ENCODE measurements at places on chromosomes 5 and 9. TPM values are rescaled to one million over a fixed set of nuclear protein-coding genes. Genes with fewer than 3 reads are reported as not detected.

The SLC6A3 gene
- total RNA-seq: not detected

The SLC36A2 gene
- total RNA-seq: not detected

The FGF10 gene
- total RNA-seq: not detected

The GOLGA1 gene
- 14.6 TPM for total RNA-seq

The SPATA31A3 gene
- not detected for total RNA-seq

The ZBED3 gene
- total RNA-seq: not detected

The ADAMTS12 gene
- 8.1 TPM for total RNA-seq

The SUSD3 gene
- 0.40 TPM for total RNA-seq

The SNCB gene
- total RNA-seq: not detected

The KCTD16 gene
- 0.02 TPM for total RNA-seq

The TRPM3 gene
- total RNA-seq: not detected

The TIMD4 gene
- not detected for total RNA-seq

The TAS2R1 gene
- not detected for total RNA-seq

The SMC5 gene
- total RNA-seq: 6.1 TPM

The C9orf50 gene
- not detected for total RNA-seq

The TTC1 gene
- 59.6 TPM for total RNA-seq

The LPAR1 gene
- total RNA-seq: 199 TPM

The BSPRY gene
- total RNA-seq: not detected

The PLEKHG4B gene
- not detected for total RNA-seq

The NHP2 gene
- 476 TPM for total RNA-seq

The GKAP1 gene
- 0.86 TPM for total RNA-seq

The ANXA2R gene
- total RNA-seq: 4.3 TPM

The CYLC2 gene
- not detected for total RNA-seq

The DRD1 gene
- not detected for total RNA-seq

The ANKRD20A1 gene
- total RNA-seq: not detected

The PCDHGB5 gene
- not detected for total RNA-seq

The MARCHF6 gene
- 67.5 TPM for total RNA-seq

The SLC4A9 gene
- not detected for total RNA-seq

The CCDC183 gene
- total RNA-seq: not detected

The PTGES gene
- 0.23 TPM for total RNA-seq

The GAS1 gene
- 12.4 TPM for total RNA-seq

The CDO1 gene
- total RNA-seq: not detected

The GCNT4 gene
- total RNA-seq: 0.02 TPM

The RNF224 gene
- total RNA-seq: not detected

The CDC20B gene
- total RNA-seq: not detected

The SAXO1 gene
- not detected for total RNA-seq

The FOXD4L6 gene
- not detected for total RNA-seq

The C9orf153 gene
- not detected for total RNA-seq

Measured in MG63 (cell line).